Gastroesophageal sphincter (tissue), 4 donors: ENCODE measurements at places on chromosomes 5 and 9. TPM values are rescaled to one million over a fixed set of nuclear protein-coding genes. Genes with fewer than 3 reads are reported as not detected.

DNA sequence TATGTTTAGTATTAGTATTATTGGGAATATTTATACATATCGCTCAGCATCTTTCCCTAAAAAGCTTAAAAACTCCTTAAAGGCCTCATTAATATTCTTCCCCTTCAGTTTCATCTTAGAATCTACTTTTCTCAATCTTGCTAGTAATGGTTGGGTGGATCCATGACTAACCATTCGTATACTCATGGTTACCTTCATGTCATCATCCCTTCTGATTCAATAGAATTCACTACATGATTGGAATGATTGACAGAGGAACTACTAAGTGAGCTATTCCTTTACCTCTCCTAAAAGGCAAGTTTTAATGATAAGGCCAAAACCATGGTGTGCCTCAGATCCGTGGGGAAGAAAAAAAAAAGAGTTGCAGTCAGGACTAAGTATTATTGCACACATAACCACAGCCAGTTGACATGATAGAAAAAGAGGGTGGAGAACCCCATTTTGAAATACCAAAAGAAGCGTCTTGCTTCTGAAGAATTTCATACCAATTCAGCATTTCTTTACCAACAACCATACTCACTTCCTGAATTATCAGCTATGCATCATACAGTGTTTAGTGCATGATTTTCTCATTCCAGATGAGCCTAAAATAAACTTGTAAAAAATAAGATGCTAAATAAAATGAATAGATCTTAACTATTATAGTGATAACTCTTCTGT lies 624.6 kb downstream of the PDE4D start:
- no peak for ATAC-seq

CTSV gene
- total RNA-seq, result 0.57 TPM

NKD2 gene
- 1.9 TPM for total RNA-seq

DNA sequence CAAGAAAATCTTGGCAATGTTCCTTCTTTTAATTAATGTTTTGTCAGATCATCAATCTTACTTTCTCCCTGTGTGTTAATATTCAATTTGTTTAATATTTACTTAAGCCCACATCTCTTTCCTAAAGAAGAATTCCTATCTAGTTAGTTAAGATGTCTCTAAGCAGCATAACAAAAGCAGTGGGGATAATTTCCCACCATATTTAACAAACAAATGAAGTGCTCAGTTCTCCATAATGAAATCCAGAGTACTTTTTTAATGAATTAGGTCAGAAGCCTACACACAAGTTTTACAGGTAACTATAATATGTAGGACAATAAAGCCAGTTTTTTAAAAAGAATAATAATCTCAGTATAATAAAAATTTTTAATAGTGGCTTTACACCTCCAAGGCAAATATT lies 1918.8 kb downstream of the EFNA5 start:
- no peak for ATAC-seq

GRCh38 chr9:128654481-128654880 lies 2.2 kb downstream of the DYNC2I2 start:
- ATAC-seq, result no peak

GRCh38 chr9:131020862-131021261 lies 11.9 kb downstream of the LAMC3 start:
- ATAC-seq, result no peak

FBXL7 gene
- 14.2 TPM for total RNA-seq

GRCh38 chr9:119559986-119560385 lies 190.8 kb upstream of the BRINP1 start:
- ATAC-seq, result no peak

DNA sequence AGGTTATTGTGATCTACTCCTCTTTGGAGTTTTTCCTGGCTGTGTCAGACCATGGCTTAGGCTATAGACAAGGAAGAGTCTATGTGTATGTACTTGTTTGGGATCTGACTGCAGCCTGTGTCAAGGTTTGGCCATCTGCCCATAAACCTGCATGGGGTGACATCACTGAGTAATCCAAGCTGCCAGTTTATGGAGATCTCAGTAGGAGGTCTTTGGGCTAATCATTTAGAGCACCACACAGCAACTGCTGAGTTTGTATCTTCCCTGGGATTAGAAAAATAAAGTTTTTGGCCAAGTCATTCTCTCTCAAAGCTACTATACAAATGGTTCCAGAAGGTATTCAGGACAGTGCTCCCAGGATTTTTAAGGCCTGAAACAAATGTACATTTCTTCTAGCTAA lies 65.5 kb upstream of the HSPB3 start:
- no peak for ATAC-seq

ADAMTSL1 gene
- total RNA-seq, result 138 TPM

- no peak for ATAC-seq
Measured at GRCh38 chr9:91427873-91428272, 4.2 kb upstream of the NFIL3 start.

DNA sequence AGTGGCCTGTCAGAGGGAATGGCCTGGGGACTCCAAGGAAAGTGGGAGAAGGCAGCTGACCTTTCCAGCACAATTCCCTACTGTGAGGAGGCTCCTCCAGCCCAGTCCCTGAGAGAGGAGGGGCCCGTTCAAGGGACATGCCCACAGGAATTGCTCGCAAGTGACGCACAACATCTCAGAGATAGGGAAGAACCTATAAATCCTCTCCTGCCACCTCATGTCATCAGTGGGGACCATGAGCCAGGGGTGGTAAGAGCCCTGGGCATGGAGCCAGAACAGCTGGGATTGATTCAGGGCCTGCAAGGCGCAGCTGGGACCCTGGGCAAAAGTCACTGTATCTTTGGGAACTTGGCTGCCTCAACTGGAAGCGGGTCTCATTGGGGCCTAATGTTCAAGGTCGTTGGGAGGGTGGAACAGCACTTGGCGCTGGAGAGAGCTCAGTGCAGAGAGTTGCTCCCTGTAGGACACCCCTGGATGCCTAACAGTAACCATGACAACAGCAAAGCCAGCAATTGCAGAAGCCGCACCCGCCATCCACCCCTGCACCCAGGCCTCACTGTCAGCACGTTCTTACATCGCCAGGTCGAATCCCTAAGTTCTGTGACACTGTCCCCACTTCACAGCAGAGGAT lies 41.3 kb upstream of the ORM1 start:
- ATAC-seq, result no peak
